ENCODE measurements at places on chromosomes 7 and 10.

DNA sequence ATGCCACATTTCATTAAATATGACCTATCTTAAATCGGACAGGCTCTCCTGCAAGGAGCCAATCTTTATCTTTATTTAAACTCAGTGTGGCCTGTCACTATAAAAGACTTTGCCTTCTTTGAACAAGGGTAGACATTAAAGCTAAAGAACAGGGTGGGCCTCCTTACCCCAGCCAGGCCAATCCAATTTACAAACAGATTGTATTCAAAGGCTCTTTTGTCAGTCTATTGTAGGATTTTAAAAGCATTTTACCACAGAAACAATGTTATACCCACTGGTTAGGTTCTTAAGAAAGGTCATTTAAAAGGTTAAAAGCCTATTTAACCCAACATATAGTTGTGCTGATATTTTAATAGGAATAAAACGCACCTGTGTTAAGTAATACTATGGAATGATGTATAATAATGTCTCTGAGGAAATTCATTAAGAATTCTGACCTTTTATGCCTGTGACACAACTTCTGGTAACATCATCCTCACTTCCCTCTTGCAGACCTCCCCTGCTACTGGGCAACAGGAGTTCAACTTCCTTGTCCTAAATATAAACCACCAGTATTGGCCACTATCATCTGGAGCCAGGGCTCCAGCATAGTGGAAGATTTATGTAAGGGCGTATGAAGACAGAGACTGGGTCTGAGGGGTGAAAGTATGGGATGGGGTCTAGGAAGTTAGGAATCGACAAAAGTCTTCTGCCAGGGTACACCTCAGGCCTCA, 32.5 kb downstream of the MTERF1 start:
- no peak for DNase-seq

DNA sequence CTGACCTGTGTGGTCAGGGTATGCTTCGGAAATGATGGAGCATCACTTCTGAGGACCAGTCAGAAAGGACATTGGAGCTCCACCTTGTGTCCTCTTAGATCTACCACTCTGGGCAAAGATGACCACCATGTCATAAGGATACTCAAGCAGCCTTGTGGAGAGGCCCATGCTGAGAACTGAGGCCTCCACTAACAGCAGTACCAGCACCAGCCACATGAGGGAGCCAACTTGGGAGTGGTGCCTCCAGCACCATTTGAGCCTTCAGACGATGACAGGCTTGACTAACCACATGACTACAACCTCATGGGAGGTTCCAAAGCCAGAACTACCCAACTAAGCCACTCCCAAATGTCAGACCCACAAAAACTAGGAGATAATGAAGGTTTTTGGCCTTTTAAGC, 116.0 kb downstream of the NPTX2 start:
- DNase-seq: peak; percentile 46

- DNase-seq: no peak
Observed at GRCh38 chr10:30758338-30758737, 128.8 kb upstream of the LYZL2 start.

- DNase-seq: no peak
Observed at GRCh38 chr7:148260599-148260998, 330.0 kb upstream of the C7orf33 start.

GRCh38 chr10:76251841-76252671, 820.6 kb downstream of the LRMDA start:
- DNase-seq: no peak

GRCh38 chr7:97064972-97065587, 40.4 kb upstream of the DLX5 start:
- DNase-seq: peak; percentile 18

DNA sequence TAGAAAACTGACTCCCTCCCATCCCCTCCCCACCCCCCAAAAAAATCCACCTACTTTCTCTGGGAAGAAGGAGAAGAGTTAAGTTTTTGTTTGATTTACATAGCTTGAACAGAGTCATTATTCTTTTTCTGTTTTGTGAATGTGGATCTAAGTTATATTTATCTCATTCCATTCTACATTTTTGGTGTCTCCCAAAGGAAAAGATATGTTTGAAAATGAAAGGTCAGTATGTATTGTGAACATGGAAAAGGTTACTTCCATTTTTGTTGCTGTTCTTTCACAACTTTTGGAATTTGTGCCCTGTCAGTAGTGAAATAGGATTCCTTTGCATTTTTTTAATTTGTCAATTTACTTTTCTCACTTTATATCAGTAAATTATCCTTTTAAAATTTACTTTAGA, 547.9 kb downstream of the SUGCT start:
- no peak for DNase-seq

- no peak for DNase-seq
Observed at GRCh38 chr7:46775776-46776175, 806.1 kb downstream of the TNS3 start.

DNA sequence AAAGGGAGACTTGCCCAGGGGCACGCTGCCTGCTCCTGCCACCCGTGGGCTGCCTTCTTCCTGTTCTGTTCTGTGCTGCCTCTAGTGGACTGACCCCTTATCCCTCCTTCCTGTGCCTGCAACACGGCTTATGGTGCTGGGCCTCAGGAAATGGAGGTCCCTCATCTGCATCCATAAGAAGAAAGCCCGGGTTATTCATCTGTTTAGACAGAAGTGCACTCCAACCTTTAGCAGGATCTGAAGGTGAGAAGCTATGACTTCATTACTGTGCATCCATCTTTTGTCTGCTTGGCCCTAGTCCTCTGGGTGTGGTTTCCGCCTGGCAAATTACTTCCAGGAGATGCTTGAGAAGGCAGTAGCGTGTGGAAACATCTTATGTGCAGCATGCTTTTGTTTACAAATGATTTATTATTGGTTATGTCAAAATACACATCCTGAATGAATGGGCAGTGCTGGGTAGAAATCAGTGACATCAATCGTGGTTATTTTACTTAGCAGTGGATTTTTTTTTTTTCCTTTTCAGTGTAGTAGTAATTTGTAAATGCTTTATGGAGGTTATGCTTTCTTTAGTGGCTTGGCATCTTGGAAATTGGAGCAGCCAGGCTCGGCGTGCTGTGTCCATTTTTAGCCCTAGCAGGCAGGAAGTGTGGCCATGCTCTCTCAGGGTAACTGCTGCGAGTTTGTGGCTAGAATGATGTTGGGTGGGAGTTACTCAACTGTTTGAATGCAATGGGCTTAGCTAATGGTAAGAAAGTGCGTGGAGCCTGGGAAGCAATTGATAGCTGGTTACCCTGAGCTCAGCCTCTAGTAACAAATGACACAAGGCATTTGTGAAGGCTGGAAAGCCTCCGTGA, 12.7 kb downstream of the PTPRE start:
- DNase-seq: no peak

- DNase-seq: no peak
Observed at GRCh38 chr7:126426652-126427051, 826.1 kb downstream of the GRM8 start.

- DNase-seq: no peak
Observed at GRCh38 chr10:13660551-13660920, 73.8 kb downstream of the PRPF18 start.

DNA sequence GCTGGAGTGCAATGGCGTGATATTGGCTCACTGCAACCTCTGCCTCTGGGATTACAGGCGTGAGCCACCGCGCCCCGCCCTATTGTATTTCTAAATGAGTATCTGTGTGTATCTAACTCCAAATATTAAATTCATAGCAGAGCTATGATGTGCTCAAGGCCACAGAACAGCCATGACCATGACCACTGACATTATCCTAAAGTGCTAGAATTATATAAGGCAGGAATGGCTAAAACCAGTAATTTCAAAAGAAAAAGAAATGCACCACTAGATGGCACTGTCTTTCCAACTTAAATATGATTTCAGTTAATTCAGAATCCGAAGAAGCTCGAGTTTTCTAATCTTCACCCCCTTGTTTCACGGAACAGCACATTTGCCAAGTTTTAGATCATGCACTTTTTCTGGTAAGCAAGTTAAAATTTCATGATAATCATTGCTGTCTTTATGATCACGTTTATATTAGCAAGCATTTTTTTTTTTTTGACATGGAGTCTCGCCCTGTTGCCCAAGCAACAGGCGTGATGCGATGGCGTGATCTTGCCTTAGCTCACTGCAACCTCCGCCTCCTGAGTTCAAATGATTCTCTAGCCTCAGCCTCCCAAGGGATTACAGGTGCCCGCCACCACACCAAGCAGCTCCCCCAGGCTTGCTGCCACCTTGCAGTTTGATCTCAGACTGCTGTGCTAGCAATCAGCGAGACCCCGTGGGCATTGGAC, 65.3 kb downstream of the OR13A1 start:
- DNase-seq: peak; percentile 61

- DNase-seq: no peak
Observed at GRCh38 chr7:103857435-103857834, 132.0 kb downstream of the RELN start.

DNA sequence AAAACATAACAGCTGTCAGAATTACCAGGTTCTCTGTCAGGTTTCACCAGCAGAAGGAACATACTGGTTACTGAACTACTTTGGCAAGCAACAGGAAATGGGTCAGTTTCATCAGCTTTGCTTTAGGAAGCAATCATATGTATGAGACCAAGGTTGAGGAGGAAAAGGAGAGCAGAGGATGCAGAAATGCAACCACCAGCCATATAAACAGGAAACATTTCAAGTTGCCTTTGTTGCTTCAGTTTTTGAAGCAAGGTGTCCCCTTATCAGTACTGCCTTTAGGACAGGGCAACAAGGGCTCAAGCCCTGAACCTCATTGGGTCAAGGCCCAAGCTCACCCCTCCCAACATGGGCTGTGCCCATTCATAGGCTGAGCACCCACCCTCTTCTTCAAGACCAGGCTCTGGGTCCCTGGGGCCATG, 10.2 kb downstream of the HIPK2 start:
- DNase-seq: peak; percentile 68

- DNase-seq: no peak
Observed at GRCh38 chr10:112335111-112335867, 38.6 kb upstream of the ACSL5 start.

DNA sequence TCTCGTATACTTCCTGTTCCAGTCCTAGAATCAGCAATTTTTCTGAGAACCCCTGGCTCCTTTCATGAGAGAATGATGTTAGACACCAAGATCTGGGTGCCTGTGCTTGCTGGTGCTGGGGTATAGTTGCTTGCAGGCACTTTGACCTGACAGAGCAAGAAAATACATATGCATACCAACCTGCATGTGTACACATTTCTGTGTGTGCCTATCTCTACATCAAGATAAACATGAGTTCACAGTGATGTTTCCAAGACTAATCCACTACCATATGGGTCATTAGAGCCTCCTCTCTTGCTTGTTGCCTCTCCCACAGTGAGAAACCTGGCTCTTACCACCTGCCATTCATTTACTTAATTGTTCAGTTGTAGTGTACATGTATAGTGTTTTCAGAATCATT, 229.1 kb upstream of the IGFBP3 start:
- no peak for DNase-seq

DNA sequence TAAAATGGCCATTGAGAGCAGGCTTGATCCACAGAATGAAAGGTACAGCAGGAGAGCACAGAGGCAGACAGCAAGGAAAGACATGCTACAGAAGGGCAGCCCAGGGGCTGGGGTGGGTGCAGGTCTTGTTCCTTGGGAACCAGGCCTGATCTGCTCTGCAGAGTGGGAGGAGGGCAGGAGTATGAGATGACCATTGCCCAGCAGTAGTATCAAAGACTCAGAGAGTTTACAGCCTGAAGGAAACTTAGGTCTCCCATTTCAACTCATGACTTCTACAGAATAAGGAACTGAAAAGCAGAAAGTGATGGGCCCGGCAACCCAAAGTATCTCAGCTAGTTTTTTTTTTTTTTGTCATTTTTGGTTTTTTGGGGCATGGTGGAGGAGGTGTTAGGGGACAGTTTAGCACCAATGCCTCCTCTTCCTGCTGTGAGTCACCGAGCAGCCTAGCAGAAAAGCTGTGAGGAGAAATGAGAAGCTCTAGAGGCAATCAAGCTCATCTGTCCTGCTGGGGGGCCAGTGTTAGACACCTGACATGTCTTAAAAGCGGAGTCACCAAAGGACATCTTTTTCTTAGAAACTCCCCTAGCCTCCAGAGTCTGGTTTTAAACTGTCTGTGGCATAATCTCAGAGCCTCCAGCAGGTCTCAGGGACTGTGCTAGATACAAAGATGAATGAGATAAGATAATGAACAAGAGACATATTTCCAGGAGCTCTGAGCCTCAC, 34.3 kb upstream of the HERPUD2 start:
- peak; percentile 95 for DNase-seq

GRCh38 chr7:77395626-77396025, 20.5 kb downstream of the GSAP start:
- DNase-seq: no peak

DNA sequence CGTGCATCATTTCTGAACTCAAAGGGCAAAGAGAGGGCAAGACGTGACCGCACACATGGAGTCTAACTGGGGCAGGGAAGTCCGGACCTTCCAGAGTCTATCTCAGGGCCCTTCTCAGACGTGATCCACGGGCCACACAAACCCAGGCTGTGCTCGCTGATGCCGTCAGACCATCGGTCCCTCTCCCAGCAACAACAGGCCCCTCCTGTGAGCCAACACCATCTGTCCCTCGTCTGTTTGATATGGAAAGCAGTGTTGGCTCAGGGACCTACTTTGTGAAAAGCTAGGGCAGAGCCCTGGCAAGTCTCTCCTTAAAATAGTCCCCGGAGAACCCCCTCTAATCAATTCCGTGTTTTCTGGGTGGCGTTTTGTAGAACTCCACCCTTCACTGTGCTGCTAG, 208.8 kb downstream of the TCERG1L start:
- no peak for DNase-seq

GRCh38 chr10:127776816-127777215, 39.8 kb downstream of the FOXI2 start:
- DNase-seq: no peak

- DNase-seq: no peak
Observed at GRCh38 chr7:714251-714671, 12.2 kb upstream of the DNAAF5 start.

GRCh38 chr7:96838481-96838880, 128.8 kb upstream of the SEM1 start:
- DNase-seq: no peak

DNA sequence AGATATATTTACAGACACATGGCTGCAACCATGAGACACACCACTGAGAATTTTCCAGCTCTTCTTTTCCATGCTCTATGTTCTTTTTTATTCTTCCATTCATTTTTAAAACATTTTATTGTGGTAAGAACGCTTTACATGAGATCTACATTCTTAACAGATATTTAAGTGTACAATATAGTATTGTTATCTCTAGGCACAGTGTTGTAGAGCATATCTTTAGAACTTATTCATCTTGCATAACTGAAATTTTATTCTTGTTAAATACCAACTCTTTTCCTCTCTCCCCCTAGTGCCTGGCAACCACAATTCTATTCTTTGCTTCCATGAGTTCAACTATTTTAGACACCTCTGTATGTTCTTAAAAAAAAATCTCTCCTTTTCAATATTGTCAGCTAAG, 67.1 kb upstream of the HABP2 start:
- DNase-seq: no peak

- no peak for DNase-seq
Observed at GRCh38 chr7:95802270-95802669, 29.9 kb downstream of the DYNC1I1 start.

- peak; percentile 60 for DNase-seq
Observed at GRCh38 chr10:112981553-112981952, 31.5 kb downstream of the TCF7L2 start.
